ENCODE measurements at places on chromosomes 4 and X.
A peak's percentile ranks its signal among the peaks of the same experiment; 100 is the strongest.

DNA sequence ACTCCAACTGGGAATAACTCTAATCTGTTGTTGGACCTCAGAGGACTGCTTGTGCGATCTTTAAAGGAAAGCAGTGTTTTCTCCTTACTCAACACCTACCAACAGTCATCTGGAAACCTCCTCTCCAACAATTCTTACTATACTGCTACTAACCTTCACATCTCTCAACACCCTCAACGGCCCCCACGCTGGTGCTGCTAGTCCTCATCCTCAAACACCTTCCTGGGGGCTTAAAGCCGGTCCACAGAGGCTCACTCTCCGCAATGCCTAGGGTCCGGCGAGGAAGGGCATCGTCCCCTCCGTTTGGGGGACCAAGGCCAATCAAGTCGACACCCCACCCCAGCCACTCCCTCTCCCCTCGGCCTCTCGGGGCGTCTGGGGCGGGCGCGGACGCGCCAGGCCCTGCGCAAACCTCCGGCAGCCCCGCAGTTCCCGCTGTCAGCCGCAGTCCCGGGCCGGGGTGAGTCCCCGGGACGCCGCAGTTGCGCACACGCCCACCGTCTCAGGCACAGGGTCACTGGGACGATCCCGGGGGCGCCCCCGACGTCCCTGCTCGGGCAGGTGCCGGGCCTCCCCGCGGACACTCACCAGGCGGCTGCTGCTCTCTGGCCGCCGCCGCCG, 418 bp downstream of the TAB3 start:
- no peak for DNase-seq

DNA sequence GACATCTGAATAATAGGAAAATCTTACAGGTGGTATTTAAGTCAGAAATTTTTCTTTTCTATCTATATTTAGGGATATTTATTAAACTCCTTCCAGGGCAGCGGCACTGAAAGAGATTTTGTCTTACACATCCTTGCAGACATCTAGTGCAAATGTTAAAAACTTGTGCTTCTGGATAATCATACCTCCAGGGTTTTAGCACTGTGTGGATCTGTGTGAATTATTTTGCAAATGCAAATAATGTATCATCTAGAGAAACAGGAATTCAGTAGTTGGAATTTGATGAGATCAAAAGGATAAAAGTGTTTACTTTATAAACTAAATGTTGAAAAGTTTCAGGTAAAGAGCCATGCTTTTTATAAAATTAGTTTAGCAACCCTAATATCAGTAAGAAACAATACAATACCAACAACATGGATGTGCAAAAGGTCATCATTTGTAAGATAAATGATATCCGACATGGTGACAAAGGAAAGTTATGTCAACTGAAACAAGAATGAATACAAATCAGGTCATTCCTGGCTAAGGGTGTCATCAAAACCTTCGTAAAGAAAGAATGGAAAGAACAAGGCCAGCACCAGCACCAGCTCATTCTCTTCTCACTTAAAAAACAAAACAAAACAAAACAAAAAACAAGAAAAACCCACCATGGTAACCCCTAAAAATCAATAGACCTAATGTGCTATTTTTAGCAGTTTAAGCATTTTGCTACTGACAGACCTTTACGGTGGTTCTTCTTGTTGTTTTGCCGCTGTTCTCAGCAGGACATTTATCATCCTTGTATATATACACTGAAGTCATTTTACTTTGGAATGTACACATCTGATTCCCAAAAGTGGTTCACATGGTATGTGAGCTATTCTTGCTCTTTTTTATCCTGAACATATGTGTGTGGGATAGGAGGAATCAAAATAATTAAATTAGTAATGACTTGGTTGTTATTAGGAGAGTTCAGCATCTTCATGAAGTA, 219.7 kb upstream of the NDST3 start:
- no peak for DNase-seq

DNA sequence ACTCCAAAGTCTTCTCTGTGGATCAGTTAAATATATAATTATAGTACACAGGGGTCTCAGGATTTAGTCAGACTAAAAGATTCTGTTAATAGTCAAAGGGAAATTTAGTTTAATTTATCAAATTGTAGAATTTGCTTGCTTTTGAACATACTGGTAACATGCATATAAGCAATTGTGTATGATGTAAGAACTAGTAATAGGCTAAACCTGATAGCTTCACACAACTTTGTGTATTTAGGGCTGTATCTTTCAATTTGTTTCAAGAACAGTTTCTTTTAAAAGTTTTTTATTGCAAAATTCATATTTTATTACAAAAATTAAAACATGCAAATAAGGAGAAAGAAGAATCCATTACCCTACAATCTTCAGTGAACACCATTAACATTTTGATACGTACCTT, 99.5 kb downstream of the CPE start:
- no peak for DNase-seq

DNA sequence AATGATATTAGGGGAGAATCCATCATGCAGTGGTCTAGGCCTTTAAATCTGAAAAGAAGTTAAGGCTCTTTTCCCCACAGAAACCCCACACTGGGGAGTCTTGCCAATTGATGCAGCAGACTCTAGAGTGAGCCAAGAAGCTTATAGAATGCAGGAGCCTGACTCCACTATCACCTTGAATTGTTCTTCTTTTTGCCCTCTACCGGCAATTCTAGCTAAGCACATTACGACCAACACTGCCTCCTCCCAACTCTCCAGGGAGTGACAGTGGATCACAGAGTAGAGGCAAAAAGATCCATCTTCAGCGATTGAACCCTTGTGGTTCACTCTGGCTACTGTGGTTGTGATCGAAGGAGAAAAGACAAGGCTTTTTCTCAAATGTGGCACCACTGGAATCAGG, 331.5 kb downstream of the NKX6-1 start:
- no peak for DNase-seq

- peak; percentile 46 for DNase-seq
Observed at GRCh38 chrX:46912098-46912602, at the start of gene JADE3. Gene JADE3, plus strand, starts transcription at chrX:46912421. Its CDS starts 72,474 bp downstream, at chrX:46984895.

DNA sequence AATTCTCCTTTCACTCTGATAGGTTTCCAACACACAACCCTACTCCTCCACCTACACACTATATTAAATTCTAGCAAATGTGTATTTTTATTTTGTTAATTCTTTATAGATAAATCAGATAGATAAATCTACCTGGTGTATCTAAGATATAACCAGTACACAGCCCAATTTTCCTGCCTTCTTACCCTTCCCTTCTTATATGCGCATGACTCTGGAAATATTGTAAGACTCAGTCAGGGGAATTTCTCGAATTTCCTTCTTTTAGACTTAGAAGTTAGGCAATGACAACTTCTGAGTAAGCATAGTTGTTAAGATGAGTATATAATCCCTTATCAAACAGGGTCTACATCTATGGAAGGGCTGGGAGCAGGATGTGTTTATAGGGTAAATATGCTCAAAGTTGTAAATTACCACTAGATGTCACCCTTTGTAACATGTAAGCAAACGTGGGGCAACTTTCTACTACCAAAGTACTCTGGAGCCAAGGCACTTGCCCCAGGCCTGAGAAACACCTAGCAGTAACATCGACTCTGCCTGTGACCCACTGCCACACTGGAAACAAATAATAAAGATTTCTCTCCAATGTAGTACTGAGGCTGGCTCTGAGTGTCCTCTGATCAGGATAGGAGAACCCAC, 444.7 kb downstream of the IQCM start:
- DNase-seq = no peak

- DNase-seq = no peak
Observed at GRCh38 chr4:122117743-122118142, 34.4 kb upstream of the BLTP1 start.

GRCh38 chrX:27519226-27519625, 56.1 kb upstream of the PPP4R3C start:
- DNase-seq = no peak

DNA sequence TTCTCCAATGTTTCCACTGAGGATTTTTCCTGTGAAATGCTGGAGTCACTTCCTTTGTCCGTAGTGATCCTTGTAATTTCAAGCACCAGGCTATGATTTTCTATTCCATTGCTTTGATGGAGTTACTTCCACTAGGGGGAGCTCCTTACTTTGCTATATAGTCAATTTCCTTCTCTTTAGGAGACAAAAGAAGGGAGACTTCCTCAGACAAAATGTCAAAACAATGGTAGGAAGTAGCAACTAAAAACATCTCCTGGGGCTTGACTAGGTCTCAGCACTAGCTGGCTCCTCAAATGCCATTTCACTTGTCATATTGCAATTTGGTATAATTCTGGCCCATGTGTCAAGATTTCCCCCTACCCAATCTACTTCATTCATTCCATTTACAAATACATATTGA, 24.1 kb downstream of the ZCCHC12 start:
- no peak for DNase-seq

DNA sequence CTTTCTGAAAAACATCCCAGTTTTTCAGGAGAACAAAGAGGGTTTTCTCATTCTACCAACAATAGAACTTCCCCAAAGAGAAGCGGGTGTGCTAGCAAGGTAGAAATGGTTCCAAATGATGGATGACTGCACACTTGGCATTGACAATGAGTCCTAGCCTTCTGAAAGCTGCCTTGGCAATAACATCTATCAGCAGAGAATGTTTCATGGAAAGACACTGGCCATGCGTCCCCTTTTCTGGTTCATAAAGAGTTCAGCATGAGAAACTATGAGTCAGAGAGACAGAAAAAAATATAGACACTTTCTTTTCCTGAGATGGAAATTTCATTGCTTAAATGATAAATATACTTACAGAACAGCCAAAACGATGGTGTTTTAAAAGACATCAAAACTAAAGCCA, 236.9 kb upstream of the PRKX start:
- DNase-seq = no peak

GRCh38 chrX:66150163-66150562, 13.9 kb upstream of the HEPH start:
- no peak for DNase-seq

DNA sequence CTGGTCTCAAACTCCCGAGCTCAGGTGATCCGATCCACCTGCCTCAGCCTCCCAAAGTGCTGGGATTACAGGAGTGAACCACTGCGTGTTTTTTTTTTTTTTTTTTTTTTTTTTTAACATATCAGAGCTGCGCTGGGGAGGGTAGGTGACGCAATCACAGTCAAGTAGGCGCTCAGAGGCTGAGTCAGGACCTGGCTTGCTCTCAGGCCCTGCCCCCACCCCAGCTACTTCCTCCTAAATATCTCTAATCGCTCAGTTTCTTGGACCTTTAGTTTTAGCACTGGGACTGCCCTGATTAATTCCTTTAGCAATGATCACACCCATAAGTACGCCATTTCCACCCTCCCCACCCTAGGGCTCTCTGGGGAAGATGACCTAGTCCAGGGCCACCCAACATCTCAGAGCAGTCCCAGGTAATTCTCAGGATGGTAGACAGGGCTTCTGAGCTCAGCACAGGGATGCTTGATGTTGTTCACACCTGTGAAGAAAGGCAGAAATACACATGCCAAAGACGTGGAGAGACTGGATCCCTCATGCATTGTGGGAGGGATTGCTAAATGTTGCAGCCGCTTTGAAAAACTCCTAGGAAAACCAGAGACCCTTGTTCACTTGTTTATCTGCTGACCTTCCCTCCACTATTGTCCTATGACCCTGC, 50.2 kb downstream of the DDX3X start:
- DNase-seq = no peak

GRCh38 chrX:14697451-14697850, 168.1 kb downstream of the GLRA2 start:
- DNase-seq = no peak

DNA sequence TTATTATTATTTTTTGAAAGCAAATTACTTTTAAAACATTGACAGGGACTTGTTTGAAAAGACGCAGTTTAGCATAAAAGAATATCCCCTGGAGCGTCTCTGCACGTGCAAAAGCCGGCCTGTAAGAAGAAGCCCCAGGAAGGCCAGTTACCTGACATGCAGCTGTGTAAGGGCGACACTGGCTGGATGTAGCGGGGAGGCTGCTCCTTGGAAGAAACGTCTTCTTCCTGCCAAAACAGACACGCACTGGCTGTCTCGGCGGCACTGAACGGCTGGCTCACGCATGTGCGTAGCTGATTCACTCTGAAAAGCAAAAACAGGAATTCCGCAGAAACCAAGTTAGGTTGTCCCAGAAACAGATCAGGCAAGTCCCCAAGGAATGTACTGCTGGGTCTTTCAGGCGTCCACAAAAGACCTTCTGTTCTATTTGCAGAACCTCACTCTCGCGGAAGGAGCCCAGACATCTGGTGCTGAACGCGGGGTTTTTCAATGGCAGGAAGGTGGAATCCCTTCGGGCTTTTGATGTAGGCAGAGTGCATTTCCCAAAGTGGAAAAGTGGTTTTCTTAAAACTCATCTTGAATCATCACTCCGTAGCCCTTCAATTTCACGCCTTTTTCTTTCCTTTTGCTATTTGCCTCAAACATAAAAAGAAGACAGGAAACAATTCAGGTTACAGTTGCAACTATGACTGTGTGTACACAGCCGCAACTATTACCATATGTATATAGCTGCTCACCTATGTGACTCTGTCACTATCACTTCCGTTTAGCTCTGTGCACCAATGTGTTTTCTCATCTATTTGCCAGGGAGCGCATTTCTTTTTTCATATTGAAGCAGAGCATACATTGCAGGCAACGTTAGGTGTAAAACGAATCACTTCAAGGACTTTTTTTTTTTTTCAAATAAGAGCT, 38.1 kb upstream of the ARSH start:
- peak; percentile 18 for DNase-seq

DNA sequence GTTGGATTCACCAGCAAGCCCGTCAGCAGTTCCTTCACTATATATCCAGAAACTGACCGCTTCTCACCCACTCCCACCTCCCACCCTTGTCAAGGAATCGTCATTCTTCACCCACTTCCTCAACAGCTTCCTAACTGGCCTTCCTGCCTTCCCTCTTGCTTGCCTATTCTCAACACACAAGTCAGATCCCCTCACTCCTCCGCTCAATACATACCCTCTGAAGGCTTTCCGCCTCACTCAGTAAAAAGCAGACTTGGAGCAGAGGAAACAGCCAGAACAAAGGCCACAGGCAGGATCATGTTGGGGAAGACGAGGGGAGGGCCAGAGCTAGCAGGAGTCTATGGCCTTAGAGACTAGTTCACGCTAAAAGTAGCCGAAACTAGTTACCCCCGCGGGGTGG, 23.7 kb downstream of the RWDD4 start:
- no peak for DNase-seq

- DNase-seq = no peak
Observed at GRCh38 chr4:178937130-178937529, 1494.9 kb upstream of the AGA start.

DNA sequence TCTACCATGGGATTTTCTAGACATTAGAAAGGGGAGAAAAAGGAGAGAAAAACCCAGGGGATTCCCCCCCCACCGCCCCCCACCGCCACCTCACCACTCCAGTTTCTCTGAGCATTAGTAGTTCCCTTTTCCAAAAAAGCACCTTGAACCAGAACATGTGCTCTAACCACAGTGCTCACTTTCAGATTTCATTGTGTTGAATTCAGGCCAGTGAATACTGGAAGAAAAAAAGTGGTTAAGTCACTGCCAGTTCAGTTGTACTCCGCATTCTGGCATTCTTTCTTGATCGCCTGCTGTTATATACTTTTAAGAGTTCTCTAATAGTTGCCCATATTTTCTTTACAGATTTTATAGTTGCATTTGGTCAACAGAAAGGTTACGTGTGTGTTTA, 40.9 kb downstream of the JADE3 start:
- no peak for DNase-seq

- DNase-seq = no peak
Observed at GRCh38 chr4:174742561-174742960, 86.5 kb downstream of the GLRA3 start.

GRCh38 chrX:70313503-70313902, 23.6 kb downstream of the KIF4A start:
- no peak for DNase-seq

GRCh38 chr4:41643331-41643730, 105.2 kb downstream of the PHOX2B start:
- no peak for DNase-seq

All from hippocampal formation (tissue), 2 donors.